ENCODE measurements at places on chromosomes 7 and 10. TPM values are rescaled to one million over a fixed set of nuclear protein-coding genes. Genes with fewer than 3 reads are reported as not detected.

DNA sequence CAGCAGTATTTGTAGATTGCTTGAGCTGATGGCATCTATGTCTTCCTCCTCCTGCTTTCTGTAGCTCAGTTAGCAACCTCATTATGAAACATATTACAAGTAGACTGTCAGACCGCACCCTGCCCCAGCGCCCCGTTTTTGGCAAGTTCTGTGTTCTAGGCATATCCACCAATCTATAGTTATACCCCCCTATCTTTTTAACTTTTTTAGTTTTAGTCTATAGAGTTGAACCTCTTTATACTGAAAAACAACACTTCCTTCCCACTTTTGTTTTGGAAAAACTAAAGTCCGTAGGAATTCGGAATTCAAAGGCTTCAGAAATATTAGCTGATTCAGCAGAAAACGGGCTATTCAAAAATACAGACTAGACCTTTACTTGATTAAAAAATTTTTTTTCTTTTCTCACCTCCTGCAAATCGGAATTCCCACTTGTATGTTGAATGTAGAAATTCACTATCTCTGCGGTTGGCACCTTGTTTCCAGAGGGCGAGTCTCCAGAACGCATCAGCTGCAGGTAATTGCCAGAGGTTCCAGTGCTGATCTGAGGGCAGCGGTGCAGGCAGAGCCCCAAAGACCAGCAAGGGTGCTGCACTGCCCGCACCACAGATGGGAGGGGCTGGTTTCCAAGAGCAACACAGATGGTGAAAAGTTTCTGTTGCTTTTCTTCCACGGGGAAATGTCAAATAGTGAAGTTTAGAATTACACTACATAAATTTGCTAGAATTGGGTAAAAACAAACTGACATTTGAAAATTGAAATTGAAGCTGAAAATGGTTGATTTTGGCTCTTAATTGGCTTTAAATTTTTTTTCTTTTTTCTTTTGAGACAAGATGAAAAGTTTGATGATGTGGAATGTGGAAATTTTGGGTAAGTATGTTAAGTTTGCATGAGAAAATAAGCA, 2.2 kb upstream of the FZD8 start:
- DNase-seq = no peak

DNA sequence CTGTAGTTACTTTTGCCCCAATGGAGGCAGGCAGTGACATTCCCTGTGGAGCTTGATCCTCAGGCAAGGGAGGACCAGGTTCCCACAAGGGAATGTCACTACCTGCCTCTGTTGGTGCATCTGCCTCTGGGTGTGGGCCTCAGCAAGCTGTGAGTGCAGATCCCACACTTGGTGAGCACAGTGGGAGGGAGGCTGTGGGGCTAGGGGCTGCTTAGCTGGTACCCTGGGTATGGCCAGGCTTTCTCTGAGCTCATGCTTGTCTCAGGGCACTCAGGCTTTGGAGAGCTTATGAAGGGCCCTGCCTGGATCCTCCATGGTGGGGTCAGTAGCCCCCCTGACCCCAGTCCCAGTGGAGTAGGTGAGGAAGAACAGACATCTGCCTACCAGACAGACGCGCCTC, 16.2 kb upstream of the ZNF488 start:
- no peak for DNase-seq

DNA sequence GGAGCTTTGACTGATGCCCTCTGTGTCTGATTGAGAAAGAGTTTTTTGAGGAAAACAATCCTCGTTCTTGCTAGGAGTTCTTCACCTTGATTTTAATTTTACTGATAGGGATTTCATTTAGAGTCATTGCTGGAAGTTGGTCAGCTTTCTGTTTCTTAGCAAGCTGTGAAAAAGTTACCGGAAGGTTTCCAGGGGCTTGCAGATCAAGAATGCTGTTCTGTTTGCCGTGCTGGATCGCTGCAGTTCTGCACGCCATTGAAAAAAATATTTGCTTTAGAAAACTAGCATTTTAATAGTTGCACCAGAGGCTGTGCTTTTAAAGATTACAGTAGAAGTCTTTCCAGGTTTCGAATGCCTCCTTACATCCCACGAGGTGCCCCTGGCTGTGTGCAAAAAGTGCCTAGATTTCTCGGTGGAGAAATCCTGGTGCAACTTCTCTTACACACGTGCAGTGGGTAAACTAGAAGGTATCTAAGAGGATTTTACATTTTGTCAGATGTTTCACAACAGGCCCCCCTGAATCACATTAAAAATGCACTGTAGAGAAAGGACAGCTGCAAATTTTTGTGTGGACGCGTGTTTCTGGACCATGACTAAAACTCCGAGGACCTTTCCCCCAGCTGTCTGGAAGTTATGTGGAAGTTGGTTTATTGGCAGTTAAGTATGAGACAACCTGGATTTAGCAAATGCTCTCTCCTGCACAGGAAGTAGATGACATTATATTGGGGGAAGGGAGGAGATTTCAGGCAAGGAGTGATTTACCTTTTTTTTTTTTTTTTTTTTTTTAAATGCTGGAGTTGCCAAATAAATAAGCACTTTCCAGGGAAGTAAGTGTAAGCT, 5.8 kb downstream of the TCF7L2 start:
- peak; percentile 57 for DNase-seq

GRCh38 chr10:72107325-72108003, 19.1 kb upstream of the SPOCK2 start:
- no peak for DNase-seq

GRCh38 chr7:22375359-22376048, 18.6 kb upstream of the RAPGEF5 start:
- DNase-seq = no peak

GRCh38 chr10:100786591-100786990, 41.2 kb downstream of the PAX2 start:
- DNase-seq = no peak

- no peak for DNase-seq
Measured at GRCh38 chr10:129219364-129219763, 247.7 kb upstream of the MGMT start.

- DNase-seq = no peak
Measured at GRCh38 chr10:104472957-104473745, 119.5 kb downstream of the CFAP58 start.

DNA sequence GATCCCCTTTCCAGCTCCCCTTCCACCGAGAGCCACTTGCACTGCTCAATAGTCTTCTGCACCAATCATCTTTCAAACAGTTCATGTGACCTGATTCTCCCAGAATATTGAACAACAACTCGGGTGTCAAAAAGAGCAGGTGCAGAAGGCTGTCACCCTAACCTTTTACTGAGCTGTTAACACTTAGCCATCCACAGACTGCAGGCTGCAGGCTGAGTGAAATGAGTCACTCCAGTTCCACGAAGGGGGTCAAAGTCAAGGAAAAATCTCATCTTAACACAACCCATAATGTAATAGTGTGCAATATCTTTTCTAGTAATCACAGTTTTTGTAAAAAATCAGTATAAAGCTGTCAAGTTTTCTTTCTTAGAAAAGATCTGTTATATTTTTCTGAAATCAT, 63.1 kb downstream of the MTPAP start:
- no peak for DNase-seq

DNA sequence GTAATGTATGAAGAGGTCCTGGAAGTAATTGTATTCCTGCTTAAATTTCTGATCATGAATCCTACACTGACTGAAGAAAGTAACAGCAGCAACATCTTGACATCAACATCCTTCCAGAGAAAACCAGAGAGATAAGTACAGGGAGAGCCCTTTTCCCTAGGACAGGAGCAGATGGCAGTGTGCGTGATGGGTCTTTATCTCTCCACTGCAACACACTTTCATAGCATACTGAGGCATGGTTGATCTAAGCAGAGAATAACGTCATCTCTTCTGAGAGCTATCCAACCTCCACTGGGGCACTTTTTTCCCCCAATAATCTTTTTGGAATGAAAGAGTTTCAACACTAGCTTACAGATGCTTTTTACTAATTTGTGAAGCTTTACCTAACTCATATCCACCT, 342 bp downstream of the OR2A25 start:
- no peak for DNase-seq

The PDLIM1 gene
- 176 TPM for total RNA-seq

The GIMAP5 gene
- total RNA-seq = 37.8 TPM

The SPDYE9 gene
- total RNA-seq = not detected

The ZNF467 gene
- 20.8 TPM for total RNA-seq

The SLC39A12 gene
- total RNA-seq = 0.31 TPM

The NAMPT gene
- 425 TPM for total RNA-seq

The FAM24A gene
- total RNA-seq = not detected

The VWDE gene
- 4.3 TPM for total RNA-seq

The SMO gene
- total RNA-seq = 5.1 TPM

Data from left lung (tissue), 14 donors.